ENCODE measurements at places on chromosomes 6 and 20. TPM values are rescaled to one million over a fixed set of nuclear protein-coding genes. Genes with fewer than 3 reads are reported as not detected.

The ADTRP gene
- total RNA-seq = not detected

The FLRT3 gene
- 0.67 TPM for total RNA-seq

The ZBTB2 gene
- total RNA-seq = 16.2 TPM

The C20orf141 gene
- total RNA-seq = not detected

The NKX2-4 gene
- total RNA-seq = not detected

The GJA10 gene
- not detected for total RNA-seq

The CLVS2 gene
- total RNA-seq = 1.1 TPM

The PGBD1 gene
- 7.6 TPM for total RNA-seq

The USP49 gene
- 5.4 TPM for total RNA-seq

The FERMT1 gene
- 0.95 TPM for total RNA-seq

The PNISR gene
- 91.3 TPM for total RNA-seq

The BMP6 gene
- 13.6 TPM for total RNA-seq

The PREX1 gene
- total RNA-seq = 20.0 TPM

The MAS1 gene
- total RNA-seq = not detected

The CALHM6 gene
- total RNA-seq = not detected

The PRL gene
- not detected for total RNA-seq

The ZNF76 gene
- total RNA-seq = 41.5 TPM

The C6orf15 gene
- not detected for total RNA-seq

The RSPO4 gene
- 0.54 TPM for total RNA-seq

The UNC5CL gene
- 0.36 TPM for total RNA-seq

The RIMS1 gene
- 0.18 TPM for total RNA-seq

The XKR7 gene
- total RNA-seq = 6.2 TPM

The TFAP2C gene
- total RNA-seq = 2.8 TPM

The TRIM31 gene
- not detected for total RNA-seq

The LHFPL5 gene
- not detected for total RNA-seq

The VSX1 gene
- total RNA-seq = 0.21 TPM

The TUBB1 gene
- not detected for total RNA-seq

The TMEM244 gene
- not detected for total RNA-seq

The WFDC12 gene
- total RNA-seq = not detected

The ZKSCAN4 gene
- total RNA-seq = 4.4 TPM

The HRH3 gene
- total RNA-seq = 0.10 TPM

The SLC17A9 gene
- 0.28 TPM for total RNA-seq

The AVP gene
- not detected for total RNA-seq
